ENCODE measurements at places on chromosomes 12 and 14.

- no peak for DNase-seq
Observed at GRCh38 chr12:11568762-11569478, 80.6 kb upstream of the ETV6 start.

- DNase-seq, result no peak
Observed at GRCh38 chr12:89514751-89515150, 9.8 kb downstream of the GALNT4 start.

- no peak for DNase-seq
Observed at GRCh38 chr14:48546996-48547395, 871.6 kb upstream of the MDGA2 start.

- DNase-seq, result no peak
Observed at GRCh38 chr14:91158091-91158790, 44.4 kb downstream of the DGLUCY start.

GRCh38 chr12:89153341-89153740 lies 199.0 kb downstream of the DUSP6 start:
- DNase-seq, result no peak

GRCh38 chr12:7859552-7859951 lies 13.2 kb downstream of the SLC2A14 start:
- DNase-seq, result no peak

GRCh38 chr14:94345344-94346064 lies 22.4 kb upstream of the SERPINA6 start:
- DNase-seq, result no peak

- no peak for DNase-seq
Observed at GRCh38 chr12:105120551-105120950, 13.0 kb downstream of the WASHC4 start.

GRCh38 chr14:65045709-65046108 lies 56.6 kb downstream of the MAX start:
- no peak for DNase-seq

GRCh38 chr14:76329154-76329928 lies 46.6 kb upstream of the ESRRB start:
- no peak for DNase-seq

Data from stimulated activated CD4-positive, alpha-beta T cell treated with anti-CD3 and anti-CD28 coated beads, Interleukin-15, amount 100 ng/mL, for 48 hours (primary cell).